Foreskin keratinocyte (primary cell): ENCODE measurements at places on chromosomes 6 and 20. TPM values are rescaled to one million over a fixed set of nuclear protein-coding genes. Genes with fewer than 3 reads are reported as not detected.
A peak's percentile ranks its signal among the peaks of the same experiment; 100 is the strongest.

Gene PRPH2
- total RNA-seq = not detected in 2 replicates

Gene KCNK16
- total RNA-seq = not detected in 2 replicates

Gene WFDC5
- total RNA-seq = 0.51 and 0.53 TPM in 2 replicates

Gene PRSS35
- not detected in 2 replicates for total RNA-seq

DNA sequence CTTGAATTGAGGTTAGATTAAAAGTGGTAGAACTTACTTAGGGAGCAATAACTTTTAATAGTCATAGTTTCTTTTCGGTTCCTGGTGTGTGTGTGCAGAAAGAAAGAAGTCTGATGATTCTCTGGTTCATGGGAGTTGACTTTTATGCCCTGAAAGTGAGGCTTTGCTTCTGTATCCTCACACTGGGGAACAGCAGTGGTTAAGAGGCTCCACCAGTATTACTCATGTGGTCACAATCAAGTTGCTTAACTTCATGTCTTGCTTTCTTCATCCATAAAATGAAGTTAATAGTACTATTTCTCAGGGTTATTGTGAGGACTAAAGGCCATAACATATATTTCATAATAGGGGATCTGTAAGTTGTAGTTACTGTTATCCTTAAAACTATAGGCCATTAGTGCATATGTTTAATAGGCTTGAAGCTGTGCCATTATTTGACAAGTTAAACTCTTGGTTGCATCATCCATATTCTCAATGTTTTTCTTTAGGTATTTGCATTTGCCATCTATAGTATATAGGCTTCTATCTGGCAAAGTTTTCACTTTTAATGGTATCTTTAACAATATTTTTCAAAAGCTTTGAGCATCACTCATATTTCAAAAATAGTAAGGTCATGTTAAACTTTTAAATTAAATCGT is 262.4 kb downstream of the PLCB1 start:
- DNase-seq = peak; percentile 7

DNA sequence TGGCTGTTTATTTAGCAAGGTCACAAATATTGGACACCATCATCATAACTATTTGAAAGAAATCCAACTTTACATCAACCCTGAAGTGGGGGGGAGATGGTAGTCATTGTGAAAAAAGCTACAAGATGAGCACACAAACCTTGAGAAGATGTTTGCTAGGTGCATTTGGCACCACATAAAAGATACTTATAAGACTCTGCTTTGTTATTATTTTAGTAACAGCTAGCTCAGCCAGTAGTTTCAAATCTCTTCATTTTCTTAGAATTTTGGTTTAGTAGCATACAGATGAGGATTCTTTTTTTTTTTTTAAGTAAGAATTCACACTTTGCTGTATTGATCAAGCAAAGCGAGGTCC is 14.4 kb downstream of the ADTRP start:
- DNase-seq = no peak

- peak; percentile 70 for DNase-seq
These were observed 91.1 kb upstream of the KCNQ5 start for GRCh38 chr6:72530750-72531149.

GRCh38 chr6:22411376-22412105 is 114.7 kb upstream of the PRL start:
- no peak for DNase-seq

DNA sequence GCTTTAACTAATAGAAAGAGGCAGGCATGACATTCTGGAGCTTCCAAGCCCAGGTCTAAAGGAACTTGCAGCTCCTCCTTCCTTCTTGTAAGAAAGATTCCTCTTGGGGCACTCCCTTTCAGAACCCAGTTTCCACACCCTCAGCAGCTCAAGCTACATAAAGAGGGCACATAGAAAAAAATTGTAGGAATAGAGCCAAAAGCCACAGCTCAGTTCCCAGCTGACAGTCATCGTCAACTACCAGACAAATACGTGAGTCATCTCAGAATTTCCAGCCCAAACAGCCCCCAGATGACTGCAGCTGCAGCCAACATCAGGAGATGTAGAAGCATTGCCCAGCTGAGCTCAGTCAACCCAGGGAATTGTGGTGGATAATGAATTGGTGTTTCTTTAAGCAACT is 349.8 kb upstream of the ARID1B start:
- peak; percentile 90 for DNase-seq

- DNase-seq = peak; percentile 99
These were observed 24.8 kb upstream of the FOXQ1 start for GRCh38 chr6:1287103-1287591.

DNA sequence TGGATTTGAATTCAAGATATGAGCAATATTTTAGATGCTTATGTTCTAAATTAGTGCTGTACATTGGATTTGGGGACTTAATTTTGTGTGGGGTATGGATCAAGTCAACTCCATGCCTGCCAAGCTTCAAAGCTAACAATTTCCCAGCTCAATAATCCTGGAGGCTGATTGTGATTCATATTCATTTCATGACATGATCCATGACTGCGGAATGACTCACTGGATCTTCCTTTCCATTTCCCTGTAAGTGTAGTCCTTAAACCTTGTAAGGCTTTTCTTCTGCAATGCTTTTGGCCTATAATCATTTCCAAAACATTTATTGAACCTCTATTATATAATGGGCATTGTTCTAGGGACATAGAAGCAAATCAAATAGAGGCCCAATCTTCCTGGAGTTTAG is 44.7 kb upstream of the CCN2 start:
- peak; percentile 68 for DNase-seq
